ENCODE measurements at places on chromosomes 16 and 17. TPM values are rescaled to one million over a fixed set of nuclear protein-coding genes. Genes with fewer than 3 reads are reported as not detected.

NOTUM gene
- not detected for total RNA-seq

SCIMP gene
- 7.3 TPM for total RNA-seq

CCL17 gene
- not detected for total RNA-seq

SLC7A6 gene
- total RNA-seq: 28.4 TPM

DNA sequence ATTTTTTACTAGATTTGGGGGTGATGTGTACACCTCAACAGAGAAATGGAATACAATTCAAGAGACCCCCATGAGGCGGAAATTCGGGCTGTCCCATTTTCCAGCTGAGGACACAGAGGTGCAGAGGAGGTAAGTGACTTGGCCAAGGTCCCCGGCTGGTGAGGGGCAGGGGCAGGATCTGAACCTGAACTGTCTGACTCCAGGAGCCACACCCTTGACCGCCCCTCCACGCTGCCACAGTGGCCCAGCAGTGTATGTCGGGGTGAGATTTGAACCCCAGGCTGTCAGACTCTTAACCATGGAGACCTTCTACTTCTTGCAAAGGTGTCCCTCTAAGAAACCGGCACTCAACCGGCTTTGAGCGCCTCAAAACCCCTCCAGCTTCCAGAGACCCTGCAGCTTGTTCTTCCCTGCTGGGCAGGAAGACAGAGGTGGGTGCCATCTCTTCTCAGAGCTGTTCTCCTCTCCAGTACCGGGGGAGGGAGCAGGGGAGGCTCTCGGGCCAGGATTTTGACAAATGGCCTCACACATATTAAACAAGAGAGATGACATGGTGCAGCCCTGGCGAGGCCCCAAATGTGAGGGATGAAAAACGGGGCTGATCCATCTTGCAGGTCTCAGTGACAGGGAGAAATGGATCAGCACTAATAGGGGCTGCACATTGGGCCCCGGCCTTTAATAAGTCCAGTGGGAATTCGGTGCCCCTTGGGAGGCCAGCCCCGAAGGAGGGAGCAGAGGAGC, 222.3 kb downstream of the GSG1L start:
- DNase-seq: peak; percentile 67

- DNase-seq: no peak
Measured at GRCh38 chr17:14158707-14159106, 78.0 kb downstream of the CDRT15 start.

DNA sequence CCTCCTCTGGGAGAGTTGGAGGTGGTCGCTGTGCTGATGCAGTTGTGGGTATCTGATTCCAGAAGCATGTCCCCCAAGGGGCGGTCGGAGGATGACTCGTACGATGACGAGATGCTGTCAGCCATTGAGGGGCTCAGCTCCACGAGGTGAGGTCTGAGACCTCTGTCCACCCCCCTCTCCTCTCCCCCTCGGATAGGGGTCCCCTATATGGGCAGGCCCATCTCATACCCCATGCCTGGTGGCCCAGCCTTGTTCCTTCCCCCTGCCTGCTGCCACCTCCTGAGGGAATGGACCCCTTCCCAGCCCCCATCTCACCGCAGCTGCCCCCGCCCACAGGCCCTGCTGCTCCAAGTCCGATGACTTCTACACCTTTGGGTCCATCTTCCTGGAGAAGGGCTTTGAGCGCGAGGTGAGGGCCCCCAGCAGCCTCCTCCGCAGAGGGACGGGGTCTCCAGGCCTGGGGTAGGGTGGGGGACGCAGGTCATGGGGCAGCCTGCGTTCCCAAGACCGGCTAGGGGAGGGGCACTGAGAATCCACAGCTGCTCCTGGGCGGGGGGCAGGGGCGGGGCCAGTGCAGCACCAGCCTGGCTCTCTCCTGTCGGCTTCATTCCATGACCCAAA, 39.2 kb downstream of the ADCY7 start:
- peak; percentile 82 for DNase-seq

DNA sequence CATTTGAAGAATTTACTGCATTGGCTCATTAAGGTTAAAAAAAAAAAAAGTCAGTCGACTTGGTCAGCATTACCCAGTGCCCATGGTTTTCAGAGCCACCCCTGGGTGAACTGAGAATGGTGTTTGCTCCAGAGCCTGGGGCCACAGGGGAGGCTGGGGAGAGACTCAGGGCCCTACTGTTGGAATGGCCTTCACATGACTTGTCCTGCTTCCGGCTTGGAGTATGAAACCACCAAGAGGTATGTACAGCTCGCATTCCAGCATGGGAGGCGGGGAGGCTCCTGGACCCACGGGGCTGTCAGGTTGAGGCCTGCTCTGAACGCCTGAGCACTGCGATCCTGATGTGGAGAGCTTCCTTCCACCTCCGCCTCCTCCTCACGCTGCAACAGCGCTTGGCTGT, 36.8 kb downstream of the MSI2 start:
- no peak for DNase-seq

DNA sequence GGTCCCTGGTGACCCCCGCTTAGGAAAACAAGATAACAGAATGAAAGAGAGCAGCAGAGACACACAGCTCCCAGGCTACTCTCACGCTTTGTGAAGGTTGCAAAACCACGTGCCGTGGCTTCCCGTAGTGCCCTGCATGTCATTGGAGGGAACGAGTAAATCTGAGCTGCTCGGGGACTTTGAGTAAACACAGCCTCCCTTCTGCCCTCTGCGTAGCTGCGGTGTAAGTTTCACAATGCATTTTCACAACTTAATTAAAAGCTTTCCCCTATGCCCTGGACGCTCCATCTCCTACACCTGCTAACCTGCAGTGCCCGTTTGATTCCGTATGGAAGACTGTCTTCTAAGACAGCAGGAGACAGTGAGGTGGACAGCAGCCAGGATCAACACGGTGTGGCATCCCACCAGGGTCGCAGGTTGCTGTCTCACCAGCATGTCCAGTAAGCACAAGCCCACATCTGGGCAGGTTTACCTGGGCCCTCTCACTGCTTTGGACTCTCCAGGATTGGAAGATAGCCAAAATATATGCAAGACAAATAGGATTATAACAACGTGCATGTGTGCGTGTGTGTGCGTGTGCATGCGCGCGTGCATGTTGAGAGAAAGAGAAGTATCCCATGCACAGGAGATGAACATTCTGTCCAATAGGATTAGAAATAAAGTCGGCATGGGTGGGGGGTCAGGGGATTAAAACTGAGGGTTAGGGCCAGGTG, 116.4 kb upstream of the RCVRN start:
- DNase-seq: peak; percentile 44

GRCh38 chr16:2821487-2822157, 4.6 kb downstream of the PRSS21 start:
- peak; percentile 69 for DNase-seq

- peak; percentile 84 for DNase-seq
Measured at GRCh38 chr17:7885367-7886226, 3.0 kb upstream of the CHD3 start.

DNA sequence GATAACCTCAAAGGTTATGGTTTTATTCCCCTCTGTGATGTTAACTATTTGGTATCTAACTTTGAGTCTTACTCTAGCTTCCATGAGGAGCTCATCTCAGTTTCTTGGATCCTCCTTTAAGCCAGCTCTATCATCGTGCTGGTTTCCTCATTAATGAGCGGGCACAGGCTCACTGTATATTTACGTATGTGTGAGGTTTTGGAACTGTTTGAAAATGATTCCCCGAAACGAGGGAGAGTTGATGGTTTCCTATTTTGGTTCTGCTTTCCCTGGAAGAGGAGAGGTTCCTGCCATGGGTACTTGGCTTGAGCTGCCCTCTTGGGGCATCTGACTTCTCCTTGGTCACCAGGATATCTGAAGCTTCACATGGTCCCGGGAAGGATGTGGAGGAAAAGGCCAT, 32.7 kb upstream of the PIK3R6 start:
- DNase-seq: no peak

- no peak for DNase-seq
Measured at GRCh38 chr16:3659251-3659650, 4.8 kb downstream of the DNASE1 start.

GRCh38 chr17:78820841-78821240, 19.8 kb downstream of the USP36 start:
- DNase-seq: peak; percentile 66

DNA sequence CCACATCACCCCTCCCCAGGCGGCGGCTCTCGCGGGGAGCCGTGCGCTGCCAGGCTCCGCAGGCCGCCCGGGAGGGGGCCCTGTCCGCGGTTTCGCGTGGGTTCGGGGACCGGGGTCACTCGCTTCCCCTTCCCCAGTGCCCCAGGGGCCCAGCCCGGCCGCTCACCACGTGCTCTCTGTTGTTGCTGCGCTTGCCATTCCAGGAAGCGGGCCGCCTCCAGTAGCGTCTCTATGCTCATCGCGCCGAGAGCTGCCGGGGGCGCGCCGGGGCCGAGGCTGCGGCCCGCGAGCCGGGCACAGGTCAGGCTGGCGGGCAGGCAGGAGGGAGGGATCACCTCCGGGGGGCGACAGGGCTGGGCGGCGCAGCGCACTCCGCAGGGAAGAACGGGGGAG, 390 bp downstream of the MNT start:
- peak; percentile 91 for DNase-seq

GRCh38 chr16:84914273-84914672, 94.5 kb downstream of the CRISPLD2 start:
- no peak for DNase-seq
